ENCODE measurements at places on chromosomes 6 and 20.

DNA sequence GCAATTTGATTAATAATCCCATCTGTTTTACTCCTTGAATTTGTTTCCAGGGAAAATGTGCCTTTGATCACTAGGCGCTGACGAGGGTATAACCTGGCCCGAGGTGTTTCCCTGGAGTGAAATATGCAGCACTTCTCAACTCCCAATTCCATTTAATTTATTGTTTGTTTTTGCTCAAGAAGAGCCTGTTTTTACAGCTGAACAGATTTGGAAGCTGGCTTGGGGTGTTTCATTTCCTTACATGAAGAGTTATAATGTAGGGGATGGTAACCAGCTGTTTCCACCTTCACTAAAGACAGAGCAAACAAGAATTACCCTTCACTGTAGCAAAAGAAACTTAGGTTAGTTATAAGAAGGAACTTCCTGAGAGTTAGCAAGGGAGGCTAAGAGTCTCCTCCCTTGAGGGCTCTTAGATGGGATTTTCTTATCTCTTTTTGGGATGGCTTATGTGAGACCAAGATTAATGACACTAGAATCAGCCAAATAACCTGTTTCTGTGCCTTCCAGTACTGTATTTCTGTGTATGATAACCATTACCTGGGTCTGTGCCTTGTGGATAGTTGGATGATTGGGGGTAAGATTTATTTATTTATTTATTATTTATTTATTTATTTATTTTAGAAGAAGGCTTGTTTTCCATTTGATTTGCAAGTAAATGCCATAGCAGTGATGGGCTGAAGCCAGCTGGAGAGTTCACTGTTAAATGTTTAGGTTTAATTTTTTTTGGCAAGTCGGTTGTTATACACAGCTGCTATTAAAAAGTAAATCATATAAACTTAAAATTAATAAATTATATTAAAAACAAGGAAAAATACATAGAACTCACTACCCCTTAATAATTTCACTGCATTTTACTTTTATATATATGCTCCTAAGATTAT is 162.2 kb upstream of the BMP2 start:
- no peak for DNase-seq

DNA sequence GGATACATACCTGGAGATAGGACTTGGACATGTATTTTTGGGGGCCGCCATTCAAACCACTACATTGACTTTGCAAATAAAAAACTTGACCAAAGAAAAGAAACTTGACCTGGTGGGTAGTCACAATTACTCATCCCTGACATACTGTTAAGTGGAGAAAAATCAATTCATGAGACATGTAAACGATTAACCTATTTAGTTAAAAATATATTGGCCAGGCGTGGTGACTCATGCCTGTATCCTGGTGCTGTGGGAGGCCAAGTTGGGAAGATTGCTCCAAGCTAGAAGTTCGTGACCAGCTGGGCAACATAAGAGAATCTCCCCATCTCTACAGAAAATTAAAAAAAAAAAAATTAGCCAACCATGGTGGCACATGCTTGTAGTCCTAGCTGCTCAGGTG is 2.5 kb upstream of the SRSF12 start:
- no peak for DNase-seq

- no peak for DNase-seq
Measured at GRCh38 chr6:34298941-34299340, 50.1 kb upstream of the SMIM29 start.

GRCh38 chr20:62796699-62797491 is 622 bp downstream of the MRGBP start:
- DNase-seq: no peak

DNA sequence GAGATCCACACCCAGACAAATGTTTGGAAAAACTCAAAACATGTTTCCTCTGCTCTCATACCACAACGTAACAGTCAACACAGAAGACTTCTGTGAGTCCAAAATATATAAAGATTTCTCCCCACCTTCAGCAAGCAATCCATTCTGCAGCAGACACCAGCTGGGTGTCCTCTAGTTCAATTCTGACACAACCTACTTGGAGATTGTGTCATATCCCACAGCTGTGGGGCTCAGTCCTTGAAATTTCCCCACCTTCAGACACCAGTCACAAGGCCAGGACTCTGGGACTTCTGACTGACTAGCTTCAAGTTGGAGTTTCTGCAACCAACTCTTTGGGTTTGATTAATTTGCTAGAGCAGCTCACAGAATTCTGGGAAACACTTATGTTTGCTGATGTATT is 244.8 kb upstream of the CDYL start:
- DNase-seq: no peak

DNA sequence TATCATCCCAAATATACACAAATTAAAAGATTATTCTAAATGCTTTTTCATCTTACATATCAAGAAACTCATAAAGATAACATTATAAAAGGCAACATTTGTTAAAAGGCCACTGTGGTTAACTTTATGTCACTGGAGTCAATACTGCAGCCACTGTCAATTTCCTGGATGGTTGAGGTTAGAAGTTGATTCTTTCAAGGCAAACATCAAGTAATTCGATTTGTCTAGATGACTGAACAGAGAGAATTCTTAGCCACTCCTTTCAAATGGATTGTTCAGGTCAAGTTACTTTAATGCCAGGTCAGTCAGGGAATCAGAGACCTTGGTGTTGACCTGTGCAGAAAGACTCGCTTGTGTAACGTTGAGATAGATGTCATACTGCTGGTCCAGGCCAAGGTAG is 44.4 kb upstream of the SIM1 start:
- no peak for DNase-seq

GRCh38 chr6:39029156-39030011 is 19.2 kb upstream of the GLP1R start:
- no peak for DNase-seq

- DNase-seq: no peak
Measured at GRCh38 chr6:4274382-4275082, 139.2 kb upstream of the ECI2 start.

- DNase-seq: no peak
Measured at GRCh38 chr6:12065321-12066140, 53.4 kb downstream of the HIVEP1 start.

GRCh38 chr6:123967905-123968304 is 164.2 kb downstream of the NKAIN2 start:
- DNase-seq: no peak

DNA sequence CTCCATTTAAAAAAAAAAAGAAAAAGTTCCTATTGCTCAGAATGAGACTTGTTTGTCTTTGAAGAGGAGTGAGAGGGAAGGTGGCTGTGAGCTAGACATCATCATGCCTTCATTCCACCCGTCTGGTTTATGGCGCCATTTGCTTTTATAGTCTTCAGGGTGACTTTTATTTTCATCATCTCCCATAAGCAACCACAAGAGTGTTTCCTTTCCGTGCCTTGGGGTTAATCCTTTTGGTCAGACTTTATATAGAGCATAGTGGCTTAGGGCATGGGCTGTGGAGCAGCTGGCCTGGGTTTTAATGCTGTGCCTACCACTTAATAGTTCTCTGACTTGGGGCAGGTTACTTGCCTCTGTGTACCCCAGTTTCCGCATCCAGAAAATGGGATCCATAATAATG is 77.8 kb downstream of the RREB1 start:
- DNase-seq: no peak

DNA sequence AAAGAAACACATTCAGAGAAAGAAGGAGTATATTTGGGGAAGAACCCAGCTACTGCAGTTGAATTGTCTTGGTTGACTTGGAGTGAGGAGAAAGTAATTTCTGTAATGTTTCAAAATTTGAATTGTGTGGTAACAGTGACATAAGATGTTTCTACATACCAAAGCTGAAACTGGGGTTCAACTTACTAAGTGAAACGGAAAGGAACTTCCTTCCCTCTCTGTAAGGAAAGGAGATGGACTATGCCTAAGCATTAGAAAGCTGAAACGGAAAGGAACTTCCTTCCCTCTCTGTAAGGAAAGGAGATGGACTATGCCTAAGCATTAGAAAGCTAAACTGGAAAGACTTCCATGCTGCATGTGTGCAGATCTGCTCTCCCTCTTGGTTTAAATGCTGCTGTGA is 46.0 kb downstream of the HUS1B start:
- no peak for DNase-seq

DNA sequence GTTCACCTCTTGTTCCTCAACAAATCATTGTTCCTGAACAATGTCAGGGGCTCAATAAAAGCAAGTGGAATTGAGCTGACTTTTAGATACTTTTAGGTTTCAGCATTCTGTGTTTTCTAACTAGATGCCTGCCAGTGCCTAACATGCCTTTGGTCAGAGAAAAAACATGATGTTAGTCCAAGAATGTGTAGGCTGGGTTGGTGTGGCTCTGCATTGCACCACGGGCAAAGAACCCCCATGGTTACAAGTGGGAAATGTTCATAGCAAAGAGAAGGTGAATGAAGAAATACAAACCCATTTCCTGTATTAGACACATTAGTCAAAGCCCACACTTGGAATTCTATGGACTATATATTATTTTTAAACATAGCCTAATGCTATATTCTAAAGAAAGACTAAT is 193.3 kb downstream of the TMEM200A start:
- no peak for DNase-seq

GRCh38 chr6:90083891-90084290 is 189.6 kb downstream of the GJA10 start:
- DNase-seq: no peak

- peak; percentile 51 for DNase-seq
Measured at GRCh38 chr6:3455569-3456394, 1.1 kb downstream of the SLC22A23 start.

GRCh38 chr20:10466325-10466724 is 31.2 kb downstream of the SLX4IP start:
- DNase-seq: no peak

GRCh38 chr20:23265226-23265625 is 85.4 kb upstream of the NXT1 start:
- no peak for DNase-seq

DNA sequence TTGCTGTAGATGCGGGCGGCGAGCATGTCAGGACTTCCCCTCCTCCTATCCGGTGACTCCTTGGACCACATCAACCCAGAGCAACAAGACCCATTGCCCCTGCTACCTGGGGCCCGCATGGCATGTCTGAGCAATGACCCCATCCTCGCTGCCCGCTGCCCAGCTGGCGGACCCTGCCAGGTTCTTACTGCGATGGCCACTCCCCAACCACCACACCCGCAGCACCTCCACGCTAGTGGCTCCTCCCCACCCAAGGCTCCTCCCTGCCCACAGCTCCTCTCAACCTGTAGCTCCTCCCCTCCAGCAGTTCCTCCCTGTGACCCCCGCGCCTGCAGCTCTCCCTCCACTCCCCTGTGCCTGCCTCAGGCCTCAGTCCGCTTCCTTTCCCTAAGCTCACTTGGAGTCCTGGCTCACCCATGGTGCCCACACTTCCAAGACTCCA is 17.6 kb upstream of the SERPINB9 start:
- DNase-seq: no peak

GRCh38 chr20:40562031-40562430 is 127.0 kb downstream of the MAFB start:
- DNase-seq: peak; percentile 41
